IMR-90 (cell line): ENCODE measurements at places on chromosomes 4 and X. TPM values are rescaled to one million over a fixed set of nuclear protein-coding genes. Genes with fewer than 3 reads are reported as not detected.

The MTCP1 gene
- polyA plus RNA-seq: 4.2 and 4.9 TPM in 2 replicates

- no peak for DNase-seq
These were observed 148.9 kb downstream of the ADAM29 start for GRCh38 chr4:175066923-175067627.

GRCh38 chrX:4935401-4935800 lies 1222.0 kb upstream of the PRKX start:
- DNase-seq: no peak

GRCh38 chrX:131402124-131402811 lies 113.2 kb upstream of the IGSF1 start:
- no peak for DNase-seq

DNA sequence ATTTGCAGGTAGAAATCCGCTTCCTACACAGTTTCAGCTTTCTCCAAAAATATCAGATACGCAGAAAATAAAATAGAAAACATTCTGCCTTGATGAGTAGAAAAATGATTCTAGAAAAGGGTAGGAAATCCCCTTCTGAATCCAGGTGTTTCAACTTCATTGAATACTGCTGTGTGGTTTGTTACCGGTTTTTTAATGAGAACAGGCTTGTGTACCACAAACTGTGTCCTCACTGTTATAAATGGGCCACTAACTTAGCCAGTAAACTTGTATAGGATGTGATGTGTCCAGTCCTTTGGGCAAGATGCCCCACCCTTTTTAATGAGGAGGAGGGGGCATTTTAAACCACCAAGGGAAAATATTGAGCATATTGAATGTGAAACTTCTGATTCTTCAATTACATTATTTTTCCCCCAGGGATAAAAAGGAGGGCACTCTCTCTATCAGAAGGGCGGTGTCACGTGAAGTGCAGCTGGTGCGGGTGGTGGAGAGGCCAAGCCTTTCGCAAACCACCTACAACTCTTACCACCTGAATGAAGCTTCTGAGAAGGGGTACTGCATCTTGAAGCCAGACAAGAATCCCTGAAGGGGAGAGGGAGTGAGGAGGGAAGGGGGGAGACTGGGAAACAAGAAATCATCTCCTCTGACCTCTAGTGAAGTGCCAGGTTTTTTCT lies 4.5 kb downstream of the CXXC4 start:
- no peak for DNase-seq

The PDZD11 gene
- polyA plus RNA-seq: 100 and 105 TPM in 2 replicates

The THOC2 gene
- 37.4 and 42.9 TPM in 2 replicates for polyA plus RNA-seq

- DNase-seq: no peak
These were observed 25.2 kb downstream of the P2RY8 start for GRCh38 chrX:1511829-1512228.

DNA sequence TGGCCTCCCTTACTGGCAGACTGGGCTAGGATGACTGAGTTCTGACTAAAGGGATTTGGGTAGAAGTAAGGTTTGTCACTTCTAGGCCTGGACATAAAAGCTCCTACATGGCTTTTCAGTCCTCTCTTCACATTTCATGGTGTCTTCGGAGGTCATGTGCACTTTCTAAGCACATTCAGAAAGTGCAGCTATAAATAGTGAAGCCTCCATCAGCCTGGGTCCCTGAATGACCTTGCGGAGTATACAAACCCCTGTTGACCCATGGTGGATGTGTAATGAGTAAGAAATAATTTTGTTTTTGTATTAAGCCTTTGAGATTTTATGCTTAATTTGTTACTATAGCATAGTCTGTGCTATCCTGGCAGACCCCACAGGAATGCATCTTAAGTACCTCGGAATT lies 154.0 kb downstream of the STOX2 start:
- no peak for DNase-seq

DNA sequence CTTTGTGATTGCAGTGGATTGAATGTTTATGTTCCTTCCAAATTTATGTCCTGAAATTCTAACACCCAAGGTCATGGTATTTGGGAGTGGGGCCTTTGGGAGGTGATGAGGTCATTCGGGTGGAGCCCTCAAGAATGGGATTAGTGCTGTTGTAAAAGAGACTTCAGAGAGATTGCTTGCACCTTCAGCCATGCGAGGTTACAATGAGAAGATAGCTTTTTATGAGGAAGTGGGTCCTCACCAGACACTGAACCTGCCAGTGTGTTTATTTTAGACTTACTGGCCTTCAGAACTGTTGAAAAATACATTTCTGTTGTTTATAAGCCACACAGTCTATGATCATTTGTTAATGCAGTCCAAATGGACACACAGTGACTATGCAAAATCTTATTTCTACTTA lies 161.0 kb upstream of the GPRIN3 start:
- DNase-seq: no peak

DNA sequence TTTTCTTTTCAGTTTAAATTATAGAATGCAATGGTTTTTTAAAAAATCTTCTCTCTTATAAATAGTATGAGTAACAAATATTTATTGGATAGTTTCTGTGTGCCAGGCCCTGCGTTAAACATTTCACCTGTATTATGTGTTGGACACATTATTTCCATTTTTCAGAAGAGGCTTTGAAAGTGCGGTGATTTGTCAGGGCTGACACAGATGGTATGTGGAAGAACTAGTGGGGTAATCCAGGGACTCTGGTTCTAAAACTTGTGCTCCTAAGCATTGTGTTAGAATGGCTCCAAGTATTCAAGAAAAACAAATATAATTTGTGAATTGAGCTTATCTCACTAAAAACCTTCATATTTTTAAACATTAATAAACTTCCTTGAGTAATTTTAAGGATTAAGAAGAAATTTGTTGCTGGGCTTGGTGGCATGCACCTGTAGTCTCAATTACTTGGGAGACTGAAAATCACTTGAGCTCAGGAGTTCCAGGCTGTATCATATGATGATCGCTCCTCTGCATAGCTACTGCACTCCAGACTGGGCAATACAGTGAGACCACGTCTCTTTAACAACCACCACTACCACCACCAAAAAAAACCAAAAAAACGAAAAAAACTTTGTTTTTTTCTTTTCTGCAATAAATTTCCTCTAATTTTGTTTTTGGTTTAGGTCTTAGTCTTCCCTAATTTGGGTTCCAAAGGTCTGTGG lies 40.0 kb downstream of the RAPGEF2 start:
- no peak for DNase-seq

The TEC gene
- polyA plus RNA-seq: 0.16 and 0.39 TPM in 2 replicates

DNA sequence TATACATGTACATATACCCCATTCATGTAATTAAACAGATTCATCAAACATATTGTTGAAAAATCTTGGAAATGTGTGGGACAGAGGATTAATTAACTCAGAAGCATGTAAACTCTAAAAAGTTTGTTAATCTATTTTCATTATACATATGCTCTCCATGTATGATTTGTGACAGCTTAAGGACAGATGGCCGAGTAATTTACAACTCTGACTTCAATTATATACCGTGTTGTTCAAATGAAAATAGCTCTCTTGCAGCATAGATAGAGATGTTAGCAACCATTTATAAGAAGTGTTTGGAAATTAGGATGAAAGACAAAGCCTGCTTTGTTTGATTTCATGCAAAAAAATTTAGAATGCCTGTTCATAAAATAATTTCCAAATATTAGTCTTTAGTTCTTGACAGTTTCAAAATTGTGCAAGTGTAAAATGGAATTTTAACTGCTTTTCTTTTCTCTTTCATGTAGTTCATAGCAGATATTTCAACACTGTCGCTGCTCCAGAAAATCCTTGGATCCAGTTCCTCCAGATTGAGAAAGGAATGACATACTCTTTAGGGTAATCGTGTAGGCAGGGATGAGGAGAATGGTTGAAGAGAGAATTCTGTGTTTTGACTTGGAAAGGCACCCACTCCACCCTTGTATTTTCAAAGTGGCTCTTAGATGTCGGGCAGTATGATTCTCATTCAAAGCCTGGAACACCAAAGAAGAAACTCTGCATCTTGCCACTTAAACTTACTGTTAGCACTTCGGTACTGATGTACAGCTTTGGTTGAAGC lies 23.1 kb downstream of the AFF2 start:
- DNase-seq: no peak

DNA sequence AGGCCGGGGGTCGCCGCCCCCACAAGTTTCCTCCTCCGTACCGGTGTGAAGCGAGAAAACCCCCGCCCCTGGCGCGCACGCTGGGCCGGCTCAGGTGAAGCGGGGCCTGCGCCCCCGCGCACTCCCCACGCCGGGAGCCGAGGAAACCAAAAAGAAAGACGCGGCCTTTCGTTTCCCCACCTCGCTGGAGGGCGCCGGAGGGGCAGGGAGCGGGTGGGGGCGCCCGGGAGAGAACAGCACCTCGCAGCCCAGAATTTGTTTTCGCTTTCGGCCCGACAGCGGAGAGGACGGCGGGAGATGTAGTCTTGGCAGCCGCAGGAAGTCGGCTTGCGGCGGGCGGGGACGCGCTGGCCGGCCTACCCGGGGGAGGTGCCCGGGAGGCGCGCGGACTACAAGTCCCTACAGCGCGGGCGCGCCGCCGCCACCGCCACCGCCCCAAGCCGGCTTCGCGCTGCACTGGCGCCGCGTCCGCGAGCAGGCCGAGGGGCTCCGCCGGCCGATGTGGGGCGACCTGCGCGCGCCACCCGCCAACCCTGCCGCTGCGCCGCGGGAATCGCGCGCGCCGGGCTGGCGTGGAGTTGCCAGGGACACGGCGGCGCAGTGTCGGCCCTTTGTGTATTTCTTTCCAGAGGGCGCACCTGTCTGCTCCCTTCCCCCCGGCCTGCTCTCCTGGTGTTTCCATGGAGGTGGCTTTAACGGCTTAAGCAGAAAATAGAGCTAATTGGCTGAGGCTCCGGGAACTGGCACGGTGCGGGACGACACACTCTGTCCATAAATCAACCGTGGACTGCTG lies at the start of gene OTUD4:
OTUD4 (minus strand) TSS at position 292 of the 793 bp plus-strand sequence. CDS start 616 bp downstream, outside the sequence.
- peak; percentile 94 for DNase-seq

The SLITRK2 gene
- polyA plus RNA-seq: not detected in 2 replicates

GRCh38 chrX:84735025-84735424 lies 232.8 kb upstream of the HDX start:
- peak; percentile 33 for DNase-seq

DNA sequence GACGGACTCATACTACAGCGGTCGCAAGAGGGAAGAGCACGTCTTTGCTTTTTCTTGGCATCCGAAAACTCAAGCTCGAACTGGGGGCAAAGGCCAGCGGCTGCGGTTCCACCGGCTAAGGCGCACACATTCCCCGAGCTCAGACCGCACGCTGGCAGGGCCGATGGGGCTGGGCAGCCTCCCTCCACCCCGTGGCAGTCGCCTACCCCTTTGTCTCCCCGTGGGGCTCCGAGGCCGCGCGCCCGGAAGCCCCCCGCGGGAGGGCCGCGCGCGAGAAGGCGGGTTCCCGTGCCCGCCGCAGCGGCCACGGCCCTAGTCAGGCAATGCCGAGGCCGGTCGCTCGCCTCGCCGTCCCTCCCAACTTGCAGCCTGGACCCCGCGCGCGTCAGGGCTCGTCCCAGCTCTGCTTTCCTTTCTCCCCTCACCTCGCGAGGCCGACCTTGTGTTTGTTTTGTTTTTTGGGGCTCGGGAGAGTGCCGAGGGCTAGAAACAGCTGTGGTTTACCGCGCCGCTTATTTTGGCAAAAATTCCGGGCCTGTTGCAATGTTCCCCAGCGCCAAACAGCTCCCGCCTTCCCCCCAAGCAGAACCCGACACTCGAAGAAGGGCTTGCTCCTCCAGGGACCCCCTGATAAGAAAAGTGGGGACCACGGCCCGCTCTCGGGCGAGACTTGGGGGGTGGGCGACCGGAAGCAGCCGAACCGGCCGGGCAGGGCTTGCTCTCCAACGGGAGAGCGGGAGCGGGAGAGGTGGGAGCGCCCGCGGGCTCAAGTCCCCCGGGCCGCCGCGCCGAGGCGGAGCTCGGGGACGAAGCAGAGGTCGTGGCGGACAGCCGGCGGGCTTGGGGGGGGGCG lies 561 bp upstream of the N4BP2 start:
- DNase-seq: peak; percentile 83

The C4orf33 gene
- polyA plus RNA-seq: 5.1 and 5.3 TPM in 2 replicates

DNA sequence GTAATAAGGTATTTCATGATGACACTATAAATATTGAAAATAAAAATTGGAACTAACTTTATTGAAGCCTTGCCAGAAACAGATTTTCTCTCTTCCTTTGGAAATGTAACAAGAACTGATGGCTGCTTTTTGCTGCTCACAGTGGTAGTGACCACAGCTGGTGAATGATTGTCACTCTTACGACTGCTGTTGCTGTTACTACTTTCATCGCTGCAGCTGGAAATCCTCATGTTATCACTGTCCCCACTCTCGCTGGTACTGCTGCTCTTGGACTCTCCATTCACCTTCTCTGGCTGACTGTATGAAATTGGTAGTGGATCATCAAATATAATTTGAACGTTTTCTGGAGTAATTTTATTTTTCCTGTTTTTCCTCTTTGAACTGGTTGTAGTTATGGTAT lies 28.5 kb upstream of the COX18 start:
- no peak for DNase-seq

The SSX1 gene
- not detected in 2 replicates for polyA plus RNA-seq
